ENCODE measurements at places on chromosomes 16 and 17.

DNA sequence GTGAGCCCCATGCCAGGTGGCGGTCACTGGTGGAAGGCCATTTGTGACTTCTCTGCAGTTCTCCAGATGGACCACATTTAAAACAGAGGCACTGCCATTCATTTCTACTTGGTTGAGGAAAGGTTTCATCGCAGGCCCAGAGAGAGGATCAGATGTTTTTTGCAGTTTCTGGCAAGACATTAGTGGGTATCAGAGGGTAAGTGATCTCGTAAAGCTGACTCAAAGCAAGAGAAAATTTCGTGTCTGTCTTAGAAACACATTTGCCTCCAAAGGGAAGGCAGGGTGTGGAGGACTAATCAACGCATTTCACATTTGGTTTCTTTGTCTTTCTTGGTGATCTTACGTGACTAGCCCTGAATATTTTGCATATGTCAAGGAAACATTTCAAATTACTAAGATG lies 81.8 kb downstream of the PRKCB start:
- DNase-seq: no peak

GRCh38 chr16:76941113-76941512 lies 249.9 kb upstream of the MON1B start:
- DNase-seq: no peak

DNA sequence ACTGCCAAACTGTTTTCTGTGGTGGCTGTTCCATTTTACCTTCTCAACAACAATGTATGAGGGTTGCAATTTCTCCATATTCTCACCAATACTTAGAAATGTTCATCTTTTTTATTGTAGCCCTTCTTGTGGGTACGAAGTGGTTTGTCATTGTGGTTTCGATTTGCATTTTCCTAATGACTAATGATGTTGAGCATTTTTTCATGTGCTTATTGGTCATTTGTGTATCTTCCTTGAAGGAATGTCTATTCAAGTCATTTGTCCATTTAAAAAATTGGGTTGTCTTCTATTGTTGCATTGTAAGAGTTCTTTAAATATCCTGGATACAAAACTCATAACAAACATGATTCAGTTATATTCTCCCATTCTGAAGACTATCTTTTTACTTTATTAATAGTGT lies 47.5 kb upstream of the CCL2 start:
- no peak for DNase-seq

DNA sequence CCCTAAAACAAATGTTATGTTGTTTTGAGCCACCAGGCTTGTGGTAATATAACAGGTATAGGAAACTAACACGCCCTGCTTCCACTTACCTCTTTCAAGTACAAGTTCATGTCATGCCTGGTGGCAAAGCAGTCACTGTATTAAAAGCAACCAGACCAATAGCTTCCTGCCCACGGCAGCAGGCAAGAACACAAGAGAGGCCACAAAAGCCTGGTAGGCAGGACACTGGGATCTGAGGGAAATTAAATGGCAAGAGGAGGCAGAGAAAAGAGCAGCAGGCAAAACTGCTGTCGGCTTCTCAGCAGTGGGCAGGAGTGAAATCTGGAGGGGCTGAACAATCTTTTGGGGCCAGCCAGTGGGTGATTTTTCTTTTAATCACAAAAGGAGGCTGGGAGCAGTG lies 2.2 kb downstream of the CYTH1 start:
- DNase-seq: no peak

DNA sequence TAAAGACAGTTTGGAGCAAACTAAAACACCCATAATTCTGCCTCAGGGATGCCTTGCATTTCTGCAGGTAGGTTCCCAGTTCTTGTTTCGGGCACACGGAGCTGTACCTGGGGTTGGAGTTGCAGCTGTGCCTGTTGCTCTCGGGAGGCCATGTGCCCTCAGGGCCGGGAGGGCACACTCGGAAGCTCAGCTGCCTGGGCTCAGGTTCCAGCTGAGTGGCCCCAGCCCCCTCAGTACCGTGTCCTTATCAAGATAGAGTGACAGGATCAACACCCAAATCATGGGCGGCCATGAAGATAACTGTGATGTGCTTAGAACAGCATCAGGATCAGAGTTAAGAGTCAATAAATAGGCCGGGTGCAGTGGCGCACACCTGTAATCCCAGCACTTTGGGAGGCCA lies 107.9 kb downstream of the SNX29 start:
- DNase-seq: no peak

DNA sequence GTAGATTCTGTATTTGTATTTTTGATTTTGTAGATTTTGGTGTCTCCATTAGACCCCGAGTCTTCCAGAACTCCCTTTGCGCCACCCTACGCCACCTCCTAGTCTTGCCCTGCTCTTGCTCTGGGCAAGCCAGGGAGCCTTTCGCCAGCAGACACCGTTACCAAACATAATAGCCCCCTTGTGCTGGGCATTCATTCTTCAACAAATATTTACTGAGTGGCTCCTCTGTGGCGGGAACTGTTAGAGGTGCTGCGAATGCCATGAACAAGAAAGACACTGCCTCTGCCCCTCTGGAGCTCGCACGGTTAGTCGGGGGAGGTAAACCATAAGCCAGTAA lies 841 bp upstream of the GPT2 start:
- DNase-seq: no peak

- no peak for DNase-seq
These were observed 85.2 kb downstream of the GLG1 start for GRCh38 chr16:74521691-74522090.

- no peak for DNase-seq
These were observed 25.4 kb upstream of the ARL4D start for GRCh38 chr17:43373356-43373755.

- no peak for DNase-seq
These were observed 25.1 kb upstream of the ITGAX start for GRCh38 chr16:31329671-31330552.

- no peak for DNase-seq
These were observed 45.6 kb upstream of the ENPP7 start for GRCh38 chr17:79685121-79685520.

DNA sequence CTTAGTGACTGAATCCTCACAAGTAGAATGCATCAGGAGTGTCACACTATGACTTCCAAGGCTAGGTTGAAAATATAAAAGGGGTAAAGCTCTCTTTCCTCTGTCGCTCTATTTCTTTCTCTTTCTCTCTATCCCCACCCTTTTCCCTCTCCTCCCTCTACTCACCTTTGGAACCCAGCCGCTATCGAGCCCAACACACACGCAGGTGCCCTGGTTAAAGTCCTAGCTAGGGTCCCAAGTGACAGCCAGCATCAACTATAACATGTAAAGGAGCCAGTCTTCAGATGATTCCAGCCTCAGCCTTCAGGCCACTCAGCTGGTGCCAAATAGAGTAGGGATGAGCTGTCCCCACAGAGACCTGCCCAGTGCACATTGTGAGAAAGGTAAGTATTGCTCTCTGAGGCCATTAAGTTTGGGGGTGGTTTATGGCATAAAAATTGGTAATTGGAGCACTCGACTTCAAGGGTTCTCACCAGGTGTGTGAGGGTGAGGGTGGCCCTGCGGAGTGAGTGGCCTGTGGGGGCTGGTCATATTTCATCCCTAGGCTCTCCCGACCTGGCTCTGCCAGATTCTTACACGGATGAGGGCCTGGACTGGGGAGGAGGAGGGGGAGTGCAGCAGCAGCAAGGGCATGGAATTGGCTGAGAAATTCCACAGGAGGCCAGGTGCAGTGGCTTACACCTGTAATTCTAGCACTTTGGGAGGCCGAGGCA lies 14.9 kb upstream of the C16orf54 start:
- no peak for DNase-seq

GRCh38 chr16:692356-693108 lies 2.3 kb upstream of the WDR24 start:
- DNase-seq: no peak

DNA sequence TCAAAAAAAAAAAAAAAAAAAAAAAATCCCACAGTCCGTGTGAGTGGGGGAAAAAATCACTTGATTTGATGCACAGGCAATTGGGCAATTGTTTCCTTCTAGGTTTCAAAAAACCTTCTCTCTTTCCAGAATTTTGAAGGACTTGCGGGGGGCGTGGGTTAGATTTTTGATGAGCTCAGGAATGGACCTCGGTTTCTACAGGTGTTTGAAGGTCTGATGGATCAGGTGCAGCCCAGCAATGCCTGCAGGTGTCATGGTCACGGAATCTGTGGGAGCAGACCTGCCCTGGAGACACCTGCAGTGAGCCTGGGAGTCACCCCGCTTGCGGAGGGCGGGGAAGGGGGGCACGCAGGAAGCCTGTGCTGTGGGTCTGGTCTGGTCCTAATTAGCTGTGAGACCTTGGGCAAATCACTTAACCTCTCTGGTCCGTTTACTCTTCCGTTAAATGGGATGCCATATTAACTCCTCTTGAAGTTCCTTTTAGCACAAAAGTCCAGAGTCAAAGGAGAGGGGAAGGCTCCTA lies 174.2 kb downstream of the IRF8 start:
- DNase-seq: no peak

DNA sequence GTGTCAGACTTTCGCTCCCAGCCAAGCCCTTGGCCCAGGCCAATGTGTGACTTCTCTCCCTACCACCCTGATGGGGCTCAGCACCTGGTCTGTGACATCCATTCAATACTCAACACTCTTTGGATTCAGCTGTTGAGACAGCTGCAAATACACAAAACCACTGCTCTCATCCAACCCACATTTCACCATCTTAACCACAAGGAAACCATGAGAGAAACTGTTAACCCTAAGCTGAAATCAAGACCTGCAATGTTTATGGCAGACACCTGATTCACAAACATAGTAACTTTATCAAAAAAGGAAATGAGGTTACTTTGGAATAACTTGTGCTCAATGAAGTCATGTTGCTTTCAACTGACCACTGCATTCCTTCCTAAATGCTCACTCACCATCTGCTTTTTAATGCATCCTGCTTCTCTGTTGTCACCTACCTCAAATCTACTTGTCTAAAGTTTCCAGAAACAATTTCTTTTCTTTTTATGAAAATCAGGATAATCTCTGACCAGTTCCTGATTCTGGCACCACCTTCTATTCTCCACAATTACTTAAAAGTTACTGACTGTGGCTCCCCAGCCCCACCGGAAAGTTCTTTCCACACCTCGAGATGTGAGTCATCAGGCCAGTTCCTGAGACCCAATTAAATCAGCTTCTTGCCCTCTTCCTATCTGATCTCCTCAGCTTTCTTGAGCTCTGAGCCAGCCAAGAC lies 88.2 kb downstream of the NOG start:
- DNase-seq: peak; percentile 85

DNA sequence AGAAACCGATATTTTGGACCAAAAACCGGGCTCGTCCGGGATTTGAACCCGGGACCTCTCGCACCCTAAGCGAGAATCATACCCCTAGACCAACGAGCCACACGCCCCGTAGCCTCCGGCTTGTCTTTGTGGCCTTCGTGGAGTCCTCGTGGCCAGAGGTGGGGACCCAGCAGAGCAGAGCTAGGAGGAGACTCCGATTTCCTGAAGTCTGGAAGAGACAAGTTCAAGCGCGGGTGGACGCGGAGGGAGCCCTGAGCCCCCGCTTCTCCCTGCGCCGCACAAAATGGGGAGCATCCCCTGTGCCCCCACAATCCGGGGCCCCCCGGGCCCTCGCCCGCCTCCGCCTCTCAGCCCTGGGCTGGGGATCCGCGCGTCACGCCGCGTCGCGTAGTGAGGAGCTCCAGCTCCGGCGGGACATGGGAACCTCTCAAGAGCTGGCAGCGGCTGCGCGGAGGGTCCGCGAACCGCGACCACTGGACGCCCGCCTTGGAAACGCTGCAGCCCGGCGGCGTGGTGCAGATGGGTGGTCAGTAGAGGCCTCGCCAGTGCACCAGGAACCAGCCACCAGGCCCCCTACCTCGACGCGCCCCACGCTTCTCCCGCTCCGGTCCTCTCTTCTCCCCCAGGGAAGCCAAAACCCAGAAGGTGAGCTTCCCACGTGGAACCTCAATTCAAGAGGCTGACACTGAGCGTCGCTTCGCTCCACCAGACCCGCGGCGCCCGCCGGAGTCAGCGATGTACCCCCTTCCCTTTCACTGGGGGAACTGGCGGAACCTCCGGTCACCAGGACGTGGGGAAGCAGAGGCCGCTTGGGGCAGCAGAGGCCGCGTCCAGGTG lies 5.2 kb upstream of the OR1F1 start:
- DNase-seq: peak; percentile 39

GRCh38 chr16:81917375-81917774 lies 93.9 kb downstream of the SDR42E1 start:
- DNase-seq: no peak

GRCh38 chr17:57080718-57081117 lies 4.3 kb upstream of the AKAP1 start:
- DNase-seq: no peak

DNA sequence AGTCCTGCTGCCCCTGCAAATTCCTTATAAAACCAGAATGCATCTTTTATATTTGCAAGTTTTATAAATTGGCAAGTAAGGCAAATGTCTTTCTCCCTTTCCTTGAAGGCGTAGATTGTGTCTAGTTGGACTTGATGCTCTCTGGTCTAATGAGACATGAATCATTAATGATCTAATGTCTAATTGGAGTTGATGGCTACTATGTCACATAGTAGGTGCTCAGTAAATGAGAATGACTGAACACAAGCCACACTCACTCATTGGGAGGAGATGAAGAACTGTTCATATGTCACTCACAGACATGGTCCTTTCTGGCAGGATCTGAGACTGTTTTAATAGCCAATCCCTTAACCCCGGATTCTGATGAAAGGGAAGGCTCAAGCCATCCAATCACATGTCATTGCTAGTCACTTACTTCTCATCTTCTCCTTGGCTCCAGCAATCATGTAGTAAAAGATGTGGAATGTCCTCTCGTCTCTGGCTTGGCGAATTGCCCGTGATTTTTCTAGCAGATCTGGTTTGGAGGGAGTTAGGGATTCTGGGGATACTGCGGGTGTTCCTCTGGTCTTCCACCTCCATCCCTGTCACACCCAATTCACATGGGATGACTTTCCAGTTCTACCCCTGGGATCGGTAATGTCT lies 81.0 kb downstream of the MYH11 start:
- DNase-seq: no peak

DNA sequence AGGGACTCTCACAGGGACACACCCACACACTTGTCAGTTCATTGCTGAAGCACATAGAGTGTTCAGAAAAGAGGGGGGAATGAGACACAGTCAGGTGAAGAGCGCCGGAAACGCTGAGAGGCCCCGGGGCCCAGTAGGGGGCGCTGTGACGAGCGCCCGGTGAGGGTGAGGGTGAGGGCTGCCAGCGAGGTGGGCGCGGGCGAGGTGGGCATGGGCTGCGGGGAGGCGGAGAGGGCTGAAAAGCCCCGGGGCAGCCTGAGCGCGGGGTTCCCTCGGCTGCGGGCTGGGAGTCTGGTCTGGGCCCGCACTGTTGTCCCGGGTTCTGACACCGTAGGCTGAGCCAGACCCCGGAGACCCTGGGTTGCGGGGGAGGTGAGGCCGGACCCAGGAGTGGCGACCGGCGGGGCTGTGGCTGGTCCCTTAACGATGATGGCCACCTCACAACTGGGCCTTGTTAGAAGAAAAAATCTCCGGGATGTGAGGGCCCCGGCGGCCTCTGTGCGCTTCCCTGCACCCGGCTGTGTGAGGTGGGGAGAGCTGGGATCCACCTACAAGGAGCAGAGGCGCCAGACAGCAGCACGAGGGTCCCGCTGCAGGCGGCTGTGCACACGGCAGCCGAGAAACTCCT lies 91.4 kb downstream of the C16orf78 start:
- DNase-seq: no peak

GRCh38 chr16:2042986-2043666 lies 4.5 kb downstream of the NTHL1 start:
- no peak for DNase-seq

- no peak for DNase-seq
These were observed 29.0 kb downstream of the SLC25A10 start for GRCh38 chr17:81741049-81741593.

All from fibroblast of villous mesenchyme (primary cell).